ENCODE measurements at places on chromosomes 13 and 19. TPM values are rescaled to one million over a fixed set of nuclear protein-coding genes. Genes with fewer than 3 reads are reported as not detected.

The SOX21 gene
- total RNA-seq, result 0.26 TPM

The REEP6 gene
- total RNA-seq, result 16.6 TPM

The GNA15 gene
- total RNA-seq, result 1.6 TPM

The SCGB2B2 gene
- 4.3 TPM for total RNA-seq

The FGF22 gene
- total RNA-seq, result not detected

The B3GNT8 gene
- total RNA-seq, result 9.1 TPM

The KLK13 gene
- 0.52 TPM for total RNA-seq

The KXD1 gene
- 71.1 TPM for total RNA-seq

The RASGRP4 gene
- 4.6 TPM for total RNA-seq

The RUBCNL gene
- 2.1 TPM for total RNA-seq

The FAM83E gene
- total RNA-seq, result 0.33 TPM

The TNFSF9 gene
- total RNA-seq, result not detected

The PCDH9 gene
- 3.6 TPM for total RNA-seq

The PEG3 gene
- total RNA-seq, result 3.1 TPM

The CYSLTR2 gene
- total RNA-seq, result 0.52 TPM

The ANKRD24 gene
- 3.6 TPM for total RNA-seq

The PLK5 gene
- not detected for total RNA-seq

The PNMA8A gene
- 4.3 TPM for total RNA-seq

The ZNF541 gene
- under 0.01 TPM for total RNA-seq

The DYRK1B gene
- total RNA-seq, result 21.1 TPM

The ZNF865 gene
- 6.5 TPM for total RNA-seq

The ZNF146 gene
- total RNA-seq, result 23.7 TPM

The SSC5D gene
- 3.3 TPM for total RNA-seq

The CACNA1A gene
- total RNA-seq, result 7.6 TPM
